ENCODE measurements at places on chromosomes 4 and X.

GRCh38 chr4:56817840-56818491 lies 3.5 kb downstream of the SPINK2 start:
- DNase-seq, result no peak

DNA sequence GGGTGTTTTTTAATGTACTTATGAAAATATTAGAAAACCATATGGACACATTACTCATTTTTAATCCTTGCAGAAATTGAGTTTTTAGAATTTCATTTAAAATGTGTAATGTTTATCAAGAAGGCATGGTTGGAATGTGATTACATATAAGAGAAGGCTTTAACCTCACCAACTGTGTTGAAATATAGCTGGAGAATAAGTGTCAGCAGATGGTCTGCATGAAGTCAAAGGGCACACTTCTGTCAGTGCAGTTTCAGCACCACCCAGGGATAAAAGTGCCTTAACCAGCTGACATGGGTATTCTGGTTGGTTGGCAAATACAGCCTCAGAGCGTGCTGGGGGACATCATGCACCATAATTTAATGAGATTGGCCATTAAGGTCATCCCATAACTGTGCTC lies 21.2 kb upstream of the ANTXR2 start:
- DNase-seq, result no peak

DNA sequence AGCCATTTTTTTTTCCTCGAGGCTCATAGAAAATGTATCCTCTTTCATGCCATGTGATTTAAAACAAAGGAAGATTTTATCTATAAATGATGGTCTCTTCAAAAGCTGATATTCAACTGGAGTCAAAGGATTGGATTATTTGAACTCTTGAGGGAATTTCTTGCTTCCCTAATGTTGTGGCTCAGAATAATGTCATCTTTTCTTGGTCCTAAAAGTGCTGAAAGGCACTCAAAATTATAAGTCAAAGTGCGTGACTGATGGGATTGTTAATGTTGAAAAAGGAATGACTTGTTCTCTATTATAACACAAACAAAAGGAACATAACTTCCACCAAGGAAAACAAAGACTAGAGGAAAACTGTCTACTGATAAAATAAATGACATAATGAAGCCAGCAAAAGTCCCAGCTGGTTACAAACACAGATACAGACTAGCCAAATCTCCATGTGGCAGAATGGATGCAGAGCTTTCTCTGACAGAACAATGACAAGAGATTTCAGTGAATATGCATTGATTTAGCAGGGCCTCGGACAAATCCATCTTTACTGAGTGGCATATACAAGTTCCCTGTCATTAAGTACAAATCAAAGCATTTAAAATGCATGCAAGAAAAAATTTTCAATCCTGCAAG lies 552.6 kb downstream of the GBA3 start:
- no peak for DNase-seq

- no peak for DNase-seq
Measured at GRCh38 chr4:6989331-6989923, 53.7 kb upstream of the TADA2B start.

GRCh38 chrX:154056770-154057241 lies 37.1 kb upstream of the IRAK1 start:
- DNase-seq, result no peak

DNA sequence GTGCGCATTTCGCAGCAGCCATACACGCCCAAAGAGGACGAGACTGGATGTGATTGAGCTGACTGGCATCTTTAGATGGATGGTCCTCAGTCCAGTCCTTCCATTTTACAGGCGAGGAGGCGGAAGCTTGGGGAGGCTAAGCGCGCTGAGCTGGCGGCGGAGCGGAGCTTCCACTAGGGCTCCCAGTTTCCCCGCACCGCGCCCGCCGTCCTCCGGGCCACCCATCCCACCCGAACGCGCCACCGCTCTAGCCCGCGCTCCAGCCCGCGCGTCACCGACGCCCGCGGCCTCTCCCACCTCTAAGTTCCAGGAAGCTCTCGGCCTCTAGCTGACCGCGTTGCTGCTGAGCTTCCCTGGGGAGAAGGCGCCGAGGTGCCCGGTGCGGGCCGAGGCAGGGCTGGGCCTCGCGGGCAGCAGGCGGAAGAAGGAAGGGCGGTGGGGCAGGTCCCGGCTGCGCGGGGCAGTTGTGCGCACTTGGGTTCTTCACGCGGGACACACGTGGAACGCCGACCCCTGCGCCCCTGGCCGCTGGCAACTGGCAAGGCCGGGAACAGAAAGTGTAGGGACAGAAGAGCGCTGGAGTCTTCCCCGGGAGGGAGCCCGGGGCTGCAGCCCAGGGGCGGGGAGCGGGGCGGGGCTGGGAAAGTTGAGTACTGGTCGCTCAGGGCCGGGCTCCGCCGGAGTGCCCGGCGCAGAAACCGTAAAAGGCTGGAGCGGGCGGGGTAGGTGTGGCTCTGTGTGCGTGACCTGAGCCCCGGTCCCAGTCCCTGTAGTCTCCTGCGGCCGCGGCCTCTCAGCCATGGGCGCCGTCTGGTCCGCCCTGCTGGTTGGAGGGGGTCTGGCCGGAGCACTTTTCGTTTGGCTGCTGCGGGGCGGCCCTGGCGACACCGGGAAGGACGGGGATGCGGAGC lies at the start of gene STBD1:
Gene STBD1, plus strand, starts transcription at position 763 of the 911 bp plus-strand sequence. Its CDS starts 37 bp downstream, at position 800.
- DNase-seq, result no peak

- no peak for DNase-seq
Measured at GRCh38 chr4:94504545-94504944, 52.8 kb downstream of the PDLIM5 start.

GRCh38 chr4:4775493-4776004 lies 83.9 kb upstream of the MSX1 start:
- no peak for DNase-seq

DNA sequence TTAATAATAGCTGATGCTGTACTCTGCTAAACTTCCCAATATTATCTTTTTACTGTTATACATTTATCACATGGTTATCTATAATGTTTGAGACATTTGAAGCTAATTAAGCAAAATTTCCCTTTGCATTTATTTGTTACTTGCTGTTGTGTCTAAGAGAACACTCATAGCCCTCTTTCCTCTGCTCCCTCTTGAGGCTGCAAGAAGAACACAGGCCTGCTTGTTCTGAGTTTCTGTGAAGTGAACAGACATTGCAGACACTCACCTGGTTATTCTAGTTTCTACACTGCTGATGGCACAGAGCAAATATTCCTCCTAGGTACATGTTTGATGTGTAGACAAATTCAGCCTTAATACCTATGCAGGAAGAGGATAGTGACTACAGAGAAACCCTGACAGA lies 367.8 kb downstream of the GASK1B start:
- DNase-seq, result no peak

- no peak for DNase-seq
Measured at GRCh38 chrX:35292522-35292921, 349.9 kb downstream of the FAM47B start.

- no peak for DNase-seq
Measured at GRCh38 chrX:70353514-70353913, 63.6 kb downstream of the KIF4A start.

DNA sequence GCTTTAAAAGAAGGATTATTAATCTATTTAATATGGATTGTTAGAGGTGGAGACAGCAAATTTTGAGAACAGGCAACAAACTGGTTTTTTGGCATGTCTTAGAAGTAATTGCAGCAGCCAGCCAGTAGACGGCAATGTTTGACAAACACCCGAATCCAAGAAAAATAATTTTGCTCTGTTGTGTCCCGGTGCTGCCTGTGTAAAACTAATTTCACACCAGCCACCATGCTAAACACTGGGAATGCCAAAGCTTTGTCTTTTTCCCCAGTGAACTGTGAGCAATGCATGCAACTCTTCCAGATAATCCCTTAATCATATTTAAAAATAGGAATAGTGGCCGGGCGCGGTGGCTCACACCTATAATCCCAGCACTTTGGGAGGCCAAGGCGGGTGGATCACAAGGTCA lies 25.9 kb downstream of the SMIM31 start:
- DNase-seq, result no peak

DNA sequence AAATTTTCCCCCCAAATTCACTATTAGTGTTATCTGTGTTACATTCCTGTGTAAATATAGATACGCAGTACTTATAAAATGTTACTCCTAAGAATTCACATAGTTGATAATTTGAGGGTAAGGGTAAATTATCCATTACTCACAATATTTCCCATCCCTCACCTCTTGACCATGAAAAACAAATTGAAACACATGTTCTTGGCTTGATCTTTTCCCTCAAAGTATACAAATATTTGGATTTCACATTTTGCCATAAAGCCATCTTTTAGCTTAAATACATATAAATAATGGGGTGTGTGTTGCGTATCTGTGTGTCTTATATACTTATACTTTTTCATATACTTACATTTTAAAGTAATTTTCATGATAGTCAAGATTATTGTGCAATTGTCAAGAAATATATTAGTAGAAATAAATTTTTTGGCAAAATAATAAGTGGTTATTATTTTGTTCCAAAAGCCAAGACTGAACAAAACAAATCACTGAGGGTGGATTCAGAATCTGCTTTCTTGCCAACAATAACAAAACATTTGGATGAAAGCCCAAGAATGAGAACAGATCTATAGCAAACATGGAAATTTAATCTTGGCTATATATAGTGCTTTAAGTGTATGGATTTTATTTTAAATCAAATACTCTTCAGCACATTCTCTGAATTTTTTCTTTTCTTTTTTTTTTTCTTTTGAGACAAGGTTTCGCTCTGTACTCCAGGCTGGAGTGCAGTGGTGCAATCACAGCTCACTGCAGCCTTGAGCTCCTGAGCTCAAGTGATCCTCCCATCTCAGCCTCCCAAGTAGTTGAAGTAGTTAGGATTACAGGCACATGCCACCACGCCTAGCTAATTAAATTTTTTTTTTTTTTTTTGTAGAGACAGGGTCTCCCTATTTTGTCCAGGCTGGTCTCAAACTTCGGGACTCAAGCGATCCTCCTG lies 48.5 kb upstream of the PRSS48 start:
- DNase-seq, result no peak

DNA sequence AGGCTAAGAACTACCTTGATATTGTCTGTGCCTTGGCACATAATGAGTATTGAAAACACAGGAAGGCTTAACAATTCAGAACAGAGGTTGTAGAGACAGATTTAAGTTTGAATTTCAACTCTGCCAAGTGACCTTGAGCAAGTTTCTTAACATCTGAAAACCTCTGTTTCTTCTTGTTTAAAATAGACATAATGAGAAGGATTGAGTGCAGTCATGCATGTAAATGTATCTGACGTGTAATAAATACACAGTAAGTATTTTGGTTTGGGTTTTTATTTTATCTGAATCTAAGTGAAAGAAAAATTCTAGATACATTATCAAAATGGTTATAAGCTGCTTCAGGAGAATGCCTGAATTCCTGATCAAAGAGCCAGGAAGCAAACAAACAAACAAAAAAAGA lies 111.9 kb downstream of the ANXA5 start:
- DNase-seq, result no peak

- no peak for DNase-seq
Measured at GRCh38 chr4:26522478-26522877, 32.2 kb upstream of the CCKAR start.

DNA sequence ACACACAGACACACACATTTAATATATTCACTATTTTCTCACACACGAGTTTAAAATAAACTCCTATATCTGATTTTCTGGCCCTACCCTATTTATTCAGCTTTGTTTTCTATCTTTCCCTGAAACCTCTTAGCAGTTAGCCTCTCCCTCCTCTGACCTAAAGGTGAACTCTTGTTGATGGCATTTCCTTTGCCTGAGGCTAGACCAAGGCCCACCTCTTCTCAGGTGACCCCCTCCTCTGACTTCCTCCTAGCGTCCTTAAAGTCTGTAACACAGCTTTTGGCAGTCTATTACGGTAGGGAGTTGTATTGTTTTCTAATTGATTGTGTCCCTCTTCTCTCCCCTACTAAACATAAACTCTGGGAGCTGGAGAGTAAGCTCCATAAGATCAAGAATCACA lies 1.7 kb upstream of the SRPX2 start:
- DNase-seq, result no peak

- DNase-seq, result no peak
Measured at GRCh38 chr4:76307660-76308014, 1.1 kb downstream of the STBD1 start.

DNA sequence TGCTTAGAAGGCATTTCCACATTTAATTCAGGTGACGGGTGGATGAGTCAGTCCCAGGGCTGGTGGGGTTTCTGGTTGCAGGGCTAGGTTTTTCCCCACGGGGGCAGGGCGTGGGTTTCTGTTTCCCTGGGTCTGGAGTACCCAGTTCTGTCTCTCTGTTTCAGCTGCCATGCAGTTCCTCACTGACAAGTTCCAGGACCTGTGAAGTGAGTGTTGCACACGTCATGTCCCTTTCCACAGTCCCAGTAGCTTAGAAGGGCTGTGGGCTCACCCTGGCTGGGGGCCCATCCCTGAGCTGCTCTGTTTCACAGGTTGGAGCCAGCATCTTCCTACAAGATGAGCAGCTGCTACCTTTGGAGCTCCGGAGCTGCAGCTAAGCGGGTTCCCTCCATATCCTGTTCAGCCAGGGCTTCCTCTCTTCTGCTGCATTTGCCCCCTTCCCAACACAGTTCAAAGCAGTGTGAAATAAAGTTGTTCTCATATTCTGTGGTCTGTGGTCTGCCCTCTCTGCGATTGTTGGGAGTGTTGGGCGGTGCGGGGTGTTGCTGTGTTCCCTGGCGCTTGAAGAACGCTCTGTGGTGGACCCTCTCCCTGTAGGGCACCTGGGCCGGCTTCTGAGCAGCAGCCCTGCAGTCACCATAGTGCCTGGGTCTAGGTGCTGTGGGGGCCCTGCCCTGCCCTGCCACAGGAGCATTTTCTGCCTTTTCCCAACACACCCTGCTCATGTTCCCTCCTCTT lies 3.9 kb downstream of the LOC101059915 start:
- DNase-seq, result no peak

DNA sequence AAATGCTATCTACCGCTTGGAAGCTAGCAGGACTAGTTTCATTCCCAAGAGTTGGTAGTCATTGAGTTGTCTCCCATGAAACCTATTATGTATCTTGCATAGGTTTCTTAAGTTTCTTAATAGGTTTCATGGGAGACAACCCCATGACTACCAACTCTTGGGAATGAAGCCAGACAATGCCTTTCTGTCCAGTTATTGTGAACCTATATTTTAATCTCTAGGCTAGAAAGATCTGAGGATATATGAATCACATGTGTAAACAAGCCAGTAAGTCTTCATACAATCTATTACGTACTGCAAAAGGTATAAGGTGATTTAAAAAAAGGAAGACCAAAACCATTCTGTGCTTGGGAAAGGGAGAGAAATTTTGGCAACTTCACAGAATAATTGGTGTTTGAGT lies 162.6 kb downstream of the INPP4B start:
- DNase-seq, result no peak

GRCh38 chrX:113980953-113981352 lies 602.9 kb upstream of the HTR2C start:
- no peak for DNase-seq

- DNase-seq, result no peak
Measured at GRCh38 chr4:41887821-41888686, 47.2 kb upstream of the TMEM33 start.

DNA sequence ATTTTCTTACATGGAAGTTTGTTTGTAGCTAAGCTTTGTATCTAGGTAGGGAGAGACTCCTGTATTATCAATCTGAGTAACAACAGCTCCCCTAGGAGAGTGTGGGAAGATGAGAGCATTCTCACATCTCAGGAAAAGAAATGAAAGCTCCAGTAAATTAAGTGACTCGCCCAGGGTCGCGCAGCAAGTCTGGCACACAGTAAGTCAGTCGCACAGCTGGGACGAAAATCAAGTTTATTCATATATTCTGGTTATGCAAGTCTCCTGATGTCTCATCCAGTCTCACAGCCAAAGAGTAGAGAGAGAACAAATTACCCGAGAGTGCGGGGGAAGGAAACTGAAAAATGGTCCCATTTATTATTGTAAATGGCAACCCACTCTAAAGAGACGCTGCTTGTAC lies 216.1 kb downstream of the STK32B start:
- no peak for DNase-seq

GRCh38 chrX:55794405-55794804 lies 76.9 kb downstream of the RRAGB start:
- no peak for DNase-seq

All from stimulated activated CD8-positive, alpha-beta memory T cell treated with anti-CD3 and anti-CD28 coated beads, Interleukin-2, amount 100 ng/mL, for 1 hour (primary cell).